Fibroblast of the aortic adventitia (primary cell): ENCODE measurements at places on chromosomes 12 and 14. TPM values are rescaled to one million over a fixed set of nuclear protein-coding genes. Genes with fewer than 3 reads are reported as not detected.
A peak's percentile ranks its signal among the peaks of the same experiment; 100 is the strongest.

SLC25A21 gene
- 0.49 and 1.2 TPM in 2 replicates for total RNA-seq

VSX2 gene
- total RNA-seq, result not detected in 2 replicates

NANOG gene
- total RNA-seq, result under 0.01 and 0.16 TPM in 2 replicates

GRCh38 chr14:81371802-81372201 is 28.3 kb downstream of the STON2 start:
- DNase-seq, result no peak

DNA sequence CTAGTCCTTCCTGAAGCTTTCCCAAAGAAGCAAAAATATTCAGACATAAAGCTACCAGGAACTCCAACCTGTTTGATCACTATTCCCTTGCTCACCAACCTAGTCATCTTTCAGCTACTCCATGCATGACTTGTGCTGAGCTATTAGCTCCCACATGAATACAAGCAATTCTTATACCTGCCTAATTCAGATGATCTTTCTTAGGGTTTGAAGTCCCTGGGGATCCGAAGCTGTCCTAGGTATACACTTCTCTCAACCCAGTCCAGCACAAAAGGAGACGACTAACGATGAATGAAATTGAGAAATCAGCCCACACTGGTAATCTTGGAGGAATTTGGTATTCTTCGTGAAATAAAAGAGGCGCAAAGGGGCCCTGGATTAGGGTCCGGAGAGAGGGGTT is 631 bp upstream of the PTGR2 start:
- DNase-seq, result peak; percentile 25

DNA sequence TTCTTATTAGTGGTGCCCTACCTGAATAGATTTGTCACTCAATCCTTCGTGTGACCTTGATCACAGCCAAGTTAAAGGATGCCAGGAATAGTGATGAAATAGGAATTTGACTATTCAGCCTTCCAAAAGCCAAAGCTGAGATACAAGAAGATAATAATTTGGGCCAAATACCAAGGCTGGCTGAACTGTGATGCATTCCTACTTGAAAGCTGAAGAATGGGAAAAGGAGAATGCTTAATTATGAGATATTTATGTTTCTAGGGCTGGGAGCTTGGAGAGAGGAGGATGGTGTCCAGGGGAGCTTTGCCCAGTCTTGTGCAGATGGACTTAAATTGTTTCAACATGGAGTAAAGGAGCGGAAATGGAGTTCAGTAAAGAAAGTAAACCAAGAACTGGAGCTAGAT is 5.2 kb downstream of the RNASE7 start:
- peak; percentile 92 for DNase-seq

DNA sequence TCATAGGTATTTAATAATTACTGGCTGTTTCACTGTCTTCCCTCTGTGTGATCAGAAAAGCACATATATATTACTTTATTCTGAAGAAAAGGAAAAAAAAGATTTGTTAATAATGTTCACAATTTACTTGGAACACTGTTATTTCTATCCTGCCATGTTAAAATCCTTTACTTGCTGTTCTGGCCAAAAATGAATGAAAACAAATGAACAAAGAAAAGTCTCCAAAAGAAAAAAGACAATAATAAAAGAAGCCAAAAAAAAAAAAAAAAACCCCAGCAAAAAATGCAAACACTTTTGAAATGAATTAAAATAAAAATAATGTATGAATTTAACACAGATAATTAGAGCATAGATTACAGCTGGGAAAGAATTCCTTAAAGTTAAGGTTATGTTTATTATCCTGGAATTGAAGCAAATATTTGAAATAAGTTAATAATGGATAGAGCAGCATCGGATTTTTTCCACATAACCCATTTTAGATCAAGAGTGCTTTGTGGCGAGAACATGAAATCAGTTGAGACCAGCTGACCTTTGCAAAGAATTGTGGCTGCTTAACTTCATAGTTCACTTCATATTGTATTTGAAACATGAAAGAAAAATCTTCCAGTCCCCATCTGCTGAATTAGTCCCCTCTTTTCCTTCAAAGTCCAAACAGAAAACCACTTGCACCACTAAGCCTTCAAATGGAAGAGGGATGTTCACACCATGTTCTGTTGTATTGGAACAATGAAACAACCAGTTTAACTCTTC is 444.8 kb downstream of the ADAMTS20 start:
- no peak for DNase-seq

- DNase-seq, result no peak
These were observed 24.5 kb downstream of the LRTM2 start for GRCh38 chr12:1844661-1845409.

DNA sequence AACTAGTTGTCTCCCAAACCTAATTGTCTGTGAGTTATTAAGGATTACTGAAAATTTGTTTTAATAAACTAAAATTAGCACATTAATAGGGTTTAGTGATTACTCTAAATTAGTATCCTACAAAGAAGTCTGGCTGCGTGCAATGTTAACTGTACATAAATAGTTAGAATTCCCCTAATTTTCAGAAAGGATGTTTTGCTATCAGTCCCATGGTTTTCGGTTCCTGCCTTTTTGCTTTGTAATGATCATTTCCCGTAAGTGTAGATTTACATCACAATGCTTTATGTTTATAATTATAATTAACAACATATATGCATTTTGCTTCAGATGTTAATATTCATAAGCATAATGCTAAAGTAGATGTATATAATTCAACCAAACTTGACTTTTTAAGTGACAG is 19.8 kb upstream of the LYZ start:
- no peak for DNase-seq

DNA sequence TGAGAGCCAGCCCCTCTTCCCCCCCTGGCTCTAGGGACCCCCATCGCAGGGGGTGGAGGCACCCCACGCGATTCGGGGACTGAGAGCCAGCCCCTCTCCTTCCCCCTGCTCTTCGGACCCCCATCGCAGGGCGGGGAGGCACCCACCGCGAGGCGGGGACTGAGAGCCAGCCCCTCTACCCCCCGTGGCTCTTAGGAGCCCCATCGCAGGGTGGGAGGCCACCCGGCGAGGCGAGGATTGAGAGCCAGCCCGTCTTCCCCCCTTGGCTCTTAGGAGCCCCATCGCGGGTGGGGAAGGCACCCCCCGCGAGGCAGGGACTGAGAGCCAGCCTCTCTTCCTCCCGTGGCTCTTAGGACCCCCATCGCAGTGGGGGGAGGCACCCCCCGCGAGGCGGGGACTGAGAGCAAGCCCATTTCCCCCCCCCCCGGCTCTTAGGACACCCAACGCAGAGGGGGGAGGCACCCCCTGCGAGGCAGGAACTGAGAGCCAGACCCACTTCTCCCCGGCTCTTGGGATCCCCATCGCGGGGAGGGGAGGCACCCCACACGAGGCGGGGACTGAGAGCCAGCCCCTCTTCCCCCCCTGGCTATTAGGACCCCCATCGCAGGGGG is 45.6 kb downstream of the DDX11 start:
- DNase-seq, result no peak

GRCh38 chr12:132259364-132259871 is 70.0 kb downstream of the GALNT9 start:
- no peak for DNase-seq
